ENCODE measurements at places on chromosomes 7 and 10.

DNA sequence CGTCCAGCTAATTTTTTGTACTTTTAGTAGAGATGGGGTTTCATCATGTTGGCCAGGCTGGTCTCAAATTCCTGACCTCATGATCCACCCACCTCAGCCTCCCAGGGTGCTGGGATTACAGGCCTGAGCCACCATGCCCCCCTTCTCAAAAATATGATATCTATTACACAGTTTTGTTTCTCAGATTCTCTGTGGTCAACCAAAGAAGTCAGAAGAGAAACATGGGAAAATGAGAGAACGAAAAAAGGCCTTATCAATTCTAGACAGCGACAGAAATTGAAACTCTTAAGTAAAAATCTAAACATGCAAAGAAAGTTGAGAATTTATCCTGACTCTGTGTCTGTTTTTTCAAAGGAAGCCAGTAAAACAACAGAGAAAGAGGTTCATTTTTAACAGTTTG, 283.8 kb upstream of the PLXDC2 start:
- DNase-seq, result no peak

- DNase-seq, result no peak
These were observed 528.5 kb downstream of the LRMDA start for GRCh38 chr10:75959912-75960311.

DNA sequence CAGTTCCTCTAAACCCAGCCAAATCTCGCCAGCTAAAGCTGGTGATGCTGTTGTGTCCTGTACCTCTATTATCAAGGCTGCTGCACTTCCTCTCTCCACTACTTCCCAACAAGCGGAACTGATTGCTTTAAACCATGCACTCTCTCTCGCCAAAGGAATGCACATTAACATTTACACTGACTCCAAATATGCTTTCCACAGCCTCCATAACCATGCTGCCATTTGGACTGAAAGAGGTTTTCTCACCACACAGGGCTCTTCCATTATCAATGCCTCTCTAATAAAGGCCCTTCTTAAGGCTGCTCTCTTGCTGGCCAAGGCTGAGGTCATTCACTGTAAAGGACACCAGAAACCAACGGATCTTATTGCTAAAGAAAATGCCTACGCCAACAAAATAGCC, 11.4 kb upstream of the LRRC61 start:
- DNase-seq, result no peak

GRCh38 chr10:118564652-118565051, 30.8 kb downstream of the PRLHR start:
- DNase-seq, result no peak

DNA sequence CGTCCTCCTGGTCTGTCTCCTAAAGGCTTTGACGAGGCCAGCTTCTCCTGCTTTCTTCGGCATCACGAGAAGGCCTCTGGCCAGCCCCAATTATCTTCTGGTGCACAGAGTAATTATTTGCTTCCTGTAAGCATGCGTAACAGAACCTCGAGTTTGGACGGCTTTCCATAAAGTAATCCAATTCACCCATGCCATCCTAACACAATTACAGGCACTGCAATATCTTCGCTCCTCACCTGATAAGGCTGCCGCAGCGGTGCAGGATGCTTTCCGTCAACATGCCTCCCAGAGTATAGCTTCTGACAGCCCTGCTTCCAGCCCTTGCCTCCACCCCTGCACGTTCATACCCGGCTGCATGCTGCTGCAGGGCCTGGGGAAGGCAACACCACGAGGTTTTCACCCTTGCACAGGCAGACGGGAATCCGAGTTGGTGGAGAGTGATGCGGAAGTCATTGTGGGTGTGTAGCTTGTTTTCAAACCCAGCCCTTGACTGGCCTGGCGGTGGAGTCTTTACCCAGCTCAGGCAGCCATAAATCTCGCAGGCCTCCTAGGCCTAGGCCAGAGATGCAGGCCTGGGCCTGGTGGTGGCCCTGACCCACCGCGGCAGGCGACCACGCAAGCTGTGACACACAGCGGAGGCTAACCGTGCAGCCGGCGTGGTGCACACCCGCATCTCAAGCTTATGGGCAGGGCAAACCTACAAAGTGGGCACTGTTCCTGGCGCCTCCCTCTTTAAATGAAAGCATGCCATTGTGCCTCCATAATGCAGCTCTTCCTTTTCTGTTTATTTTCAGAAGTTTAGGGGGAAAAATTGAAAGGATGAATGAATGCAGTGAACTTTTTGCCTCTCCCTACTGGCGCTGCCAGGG, 12.7 kb downstream of the EBF3 start:
- DNase-seq, result no peak

All from stimulated activated CD8-positive, alpha-beta memory T cell treated with anti-CD3 and anti-CD28 coated beads, Interleukin-7, amount 100 ng/mL, for 24 hours (primary cell).